ENCODE measurements at places on chromosomes 16 and 17. TPM values are rescaled to one million over a fixed set of nuclear protein-coding genes. Genes with fewer than 3 reads are reported as not detected.
A peak's percentile ranks its signal among the peaks of the same experiment; 100 is the strongest.

The MMP2 gene
- 43.8 TPM for total RNA-seq

The MYOCD gene
- total RNA-seq: 0.80 TPM

The ATP2A3 gene
- total RNA-seq: 32.6 TPM

The TBC1D3E gene
- not detected for total RNA-seq

The AATK gene
- 2.3 TPM for total RNA-seq

The PIK3R6 gene
- 0.24 TPM for total RNA-seq

The TMEM204 gene
- not detected for total RNA-seq

The TBC1D3C gene
- total RNA-seq: not detected

The CDK5RAP3 gene
- 106 TPM for total RNA-seq

DNA sequence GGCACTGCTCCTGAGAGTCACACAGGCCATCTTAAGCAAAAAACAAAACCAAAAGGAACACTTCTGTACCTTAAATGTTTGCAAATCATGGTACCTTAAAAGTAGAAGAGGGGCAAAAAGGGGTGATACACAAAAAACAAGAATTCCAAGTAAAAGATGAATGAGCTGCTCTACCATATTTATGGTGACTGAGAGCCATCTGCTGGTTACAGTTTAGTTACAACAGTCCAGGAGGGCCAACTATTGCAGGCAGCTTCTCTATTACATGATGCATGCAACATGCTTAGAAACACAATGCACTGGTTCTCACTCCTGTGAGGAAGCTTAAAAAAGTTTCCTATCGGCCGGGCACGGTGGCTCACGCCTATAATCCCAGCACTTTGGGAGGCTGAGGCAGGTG, 53.5 kb downstream of the STX8 start:
- no peaks in the 10 kb centered on the region for H3K27me3 ChIP-seq
- H3K4me3 ChIP-seq: no peak overlapping the region
- H3K36me3 ChIP-seq: no peaks in the 10 kb centered on the region
- peak; percentile 72 for DNase-seq
- no peak overlapping the region for H3K27ac ChIP-seq

GRCh38 chr17:31699281-31699680, 159.8 kb downstream of the COPRS start:
- no peak overlapping the region for H3K4me3 ChIP-seq
- no peaks in the 10 kb centered on the region for H3K27me3 ChIP-seq
- no peaks in the 10 kb centered on the region for H3K36me3 ChIP-seq
- no peaks in the 10 kb centered on the region for H3K4me1 ChIP-seq

GRCh38 chr16:28326881-28327610, 34.7 kb downstream of the SBK1 start:
- peaks cover 3% of the 10 kb centered on the region for H3K4me1 ChIP-seq
- DNase-seq: peak; percentile 84
- no peak overlapping the region for H3K4me3 ChIP-seq
- no peak overlapping the region for H3K27ac ChIP-seq
- no peaks in the 10 kb centered on the region for H3K36me3 ChIP-seq

DNA sequence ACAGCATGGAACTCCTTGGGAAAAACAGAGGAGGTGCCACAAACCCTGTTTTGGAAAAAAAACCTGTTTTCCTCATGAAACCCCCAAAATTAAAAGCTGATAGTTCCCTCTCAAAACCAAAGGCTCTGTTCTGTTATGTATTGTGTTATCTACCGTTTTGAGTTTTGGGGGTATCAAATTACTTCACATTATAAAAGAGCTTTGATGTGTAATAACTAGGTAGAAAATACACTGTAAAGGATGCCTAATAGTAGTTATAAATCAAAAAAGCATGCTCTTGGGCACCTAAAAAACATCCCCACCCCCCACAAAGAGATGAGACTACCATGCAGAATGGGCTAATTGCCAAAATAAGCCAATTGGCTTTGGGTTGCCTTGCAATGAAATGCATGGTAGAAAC, 30.8 kb downstream of the C16orf54 start:
- peaks cover 59% of the 10 kb centered on the region for H3K4me1 ChIP-seq
- H3K27ac ChIP-seq: peak overlapping the region; percentile 51
- 0 out of 2 replicates have a peak overlapping the region, but pooled peaks have one; percentile 3 for H3K4me3 ChIP-seq

DNA sequence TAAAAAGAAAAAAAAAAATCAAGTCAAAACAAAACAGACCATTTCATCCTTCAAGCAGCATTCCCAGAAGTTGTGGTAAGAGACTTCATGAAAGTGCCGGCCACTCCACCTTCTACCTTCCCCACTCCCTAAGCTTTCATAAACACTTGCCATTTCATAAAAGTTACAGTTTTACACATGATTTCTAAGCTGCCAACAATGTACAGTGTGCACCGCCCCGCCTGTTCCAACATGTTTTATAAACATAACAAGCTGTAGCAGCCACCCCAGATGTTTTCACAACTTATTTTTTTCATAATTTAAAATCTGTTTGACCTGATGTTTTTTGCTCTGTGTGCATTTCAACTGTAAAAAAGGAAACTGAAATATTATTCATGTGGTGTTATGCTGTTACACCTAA, 608.1 kb downstream of the TOX3 start:
- no peak for DNase-seq
- no peak overlapping the region for H3K27ac ChIP-seq
- no peaks in the 10 kb centered on the region for H3K27me3 ChIP-seq

- peak overlapping the region; percentile 4 for H3K27ac ChIP-seq
- peaks cover 9% of the 10 kb centered on the region for H3K4me1 ChIP-seq
- peak; percentile 78 for DNase-seq
- peaks cover 3% of the 10 kb centered on the region for H3K27me3 ChIP-seq
Observed at GRCh38 chr17:76714822-76715495, 4.2 kb upstream of the MXRA7 start.

- no peaks in the 10 kb centered on the region for H3K36me3 ChIP-seq
- peak overlapping the region; percentile 44 for H3K4me3 ChIP-seq
- peaks cover 32% of the 10 kb centered on the region for H3K4me1 ChIP-seq
- no peaks in the 10 kb centered on the region for H3K27me3 ChIP-seq
- H3K27ac ChIP-seq: peak overlapping the region; percentile 96
- DNase-seq: peak; percentile 90
Observed at GRCh38 chr16:4293822-4294457, 21.1 kb upstream of the TFAP4 start.

- no peaks in the 10 kb centered on the region for H3K36me3 ChIP-seq
- no peak for DNase-seq
- no peaks in the 10 kb centered on the region for H3K4me1 ChIP-seq
- H3K27ac ChIP-seq: no peak overlapping the region
- H3K4me3 ChIP-seq: no peak overlapping the region
- no peaks in the 10 kb centered on the region for H3K27me3 ChIP-seq
Observed at GRCh38 chr17:69143683-69144231, 2.1 kb upstream of the ABCA6 start.

DNA sequence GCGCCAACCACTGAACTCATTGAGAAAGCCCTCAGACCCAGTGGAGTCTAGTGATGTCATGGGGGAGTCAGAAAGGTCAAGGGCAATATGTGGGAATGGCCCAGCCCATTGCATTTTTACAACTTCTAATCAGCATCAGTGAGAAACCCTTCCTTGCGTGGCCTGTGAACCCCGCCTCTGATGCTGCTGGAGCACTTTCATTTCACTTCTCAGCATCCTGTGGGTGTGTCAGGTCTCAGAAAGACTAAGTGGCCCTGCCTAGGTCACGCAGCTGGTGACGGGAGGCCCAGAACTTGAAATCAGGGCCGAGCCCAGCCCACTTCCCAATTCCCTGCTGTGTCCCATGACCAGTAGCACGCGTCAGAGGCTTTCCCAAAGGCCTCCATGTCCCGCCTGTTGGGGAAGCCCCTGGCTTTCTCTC, 6.1 kb downstream of the DNAI2 start:
- no peaks in the 10 kb centered on the region for H3K36me3 ChIP-seq
- H3K27me3 ChIP-seq: peaks cover 4% of the 10 kb centered on the region
- peaks cover 2% of the 10 kb centered on the region for H3K4me1 ChIP-seq
- H3K4me3 ChIP-seq: no peak overlapping the region
- no peak overlapping the region for H3K27ac ChIP-seq
- no peak for DNase-seq

- no peak for DNase-seq
- no peaks in the 10 kb centered on the region for H3K36me3 ChIP-seq
- peaks cover 21% of the 10 kb centered on the region for H3K4me1 ChIP-seq
- no peak overlapping the region for H3K27ac ChIP-seq
Observed at GRCh38 chr16:87486713-87487247, 6.0 kb downstream of the ZCCHC14 start.

DNA sequence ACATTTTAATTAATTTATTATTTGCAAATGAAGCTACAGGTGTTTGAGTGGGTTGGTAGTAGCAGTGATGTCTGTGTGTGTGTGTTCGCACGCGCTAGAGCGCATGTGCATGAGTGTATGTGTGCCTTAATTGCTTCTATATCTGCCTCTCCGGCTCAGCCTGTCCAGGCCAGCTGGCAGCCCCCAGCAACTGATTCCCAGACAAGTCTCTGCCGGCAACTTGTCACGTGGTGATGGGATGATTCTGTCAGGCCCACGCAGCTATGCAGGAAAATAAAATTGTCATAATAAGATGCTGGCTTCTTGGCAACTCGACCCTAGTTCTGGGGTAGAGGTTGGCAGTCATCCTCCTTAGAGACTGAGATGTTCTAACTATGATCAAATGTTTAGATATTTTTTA, 712.8 kb upstream of the SOX9 start:
- DNase-seq: no peak
- no peaks in the 10 kb centered on the region for H3K4me1 ChIP-seq
- H3K4me3 ChIP-seq: no peak overlapping the region
- H3K27me3 ChIP-seq: no peaks in the 10 kb centered on the region
- no peak overlapping the region for H3K27ac ChIP-seq

- H3K4me1 ChIP-seq: peaks cover 34% of the 10 kb centered on the region
- no peak for DNase-seq
- no peak overlapping the region for H3K27ac ChIP-seq
- no peaks in the 10 kb centered on the region for H3K36me3 ChIP-seq
- no peak overlapping the region for H3K4me3 ChIP-seq
- no peaks in the 10 kb centered on the region for H3K27me3 ChIP-seq
Observed at GRCh38 chr16:21218153-21218552, 6.8 kb upstream of the ZP2 start.
